ENCODE measurements at places on chromosomes 7 and 10. TPM values are rescaled to one million over a fixed set of nuclear protein-coding genes. Genes with fewer than 3 reads are reported as not detected.
A peak's percentile ranks its signal among the peaks of the same experiment; 100 is the strongest.

DNA sequence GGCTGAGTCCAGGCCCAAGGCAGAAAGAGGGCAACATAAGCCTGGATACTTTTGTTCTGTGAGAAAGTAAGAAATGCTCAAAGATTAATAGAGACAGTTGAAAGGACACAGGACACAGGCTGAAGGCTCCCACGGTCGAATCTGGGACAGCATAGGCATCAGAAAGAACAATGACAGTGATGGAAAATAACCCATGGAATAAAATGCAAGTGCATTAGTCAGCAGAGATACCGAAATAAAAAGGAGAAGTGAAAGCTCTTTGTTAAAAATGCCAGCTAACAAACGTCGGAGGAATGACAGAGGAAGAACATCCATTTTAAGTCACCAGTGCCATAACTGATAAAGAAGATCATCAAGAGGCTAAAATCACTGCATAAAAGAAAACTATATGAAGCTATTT lies 19.6 kb upstream of the AGAP5 start:
- DNase-seq, result no peak

DNA sequence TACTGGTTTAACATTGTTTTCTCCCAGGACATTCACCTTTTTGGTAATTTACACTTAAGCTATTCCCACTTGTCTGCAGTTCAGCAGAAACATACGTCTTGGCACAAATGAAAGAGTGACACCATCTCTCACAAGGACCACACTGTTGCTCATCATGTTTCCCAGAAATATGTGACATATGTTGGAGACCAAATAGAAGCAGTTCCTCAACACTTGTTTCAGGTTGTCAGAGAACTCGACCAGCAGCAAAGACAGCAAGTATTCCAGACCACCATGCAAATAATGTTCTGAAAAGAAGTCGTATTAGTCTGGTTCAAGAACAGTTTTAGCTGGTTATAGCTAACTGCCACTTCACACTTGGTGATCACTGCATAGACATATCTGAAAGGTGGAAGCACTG lies 81.3 kb upstream of the KLF6 start:
- DNase-seq, result no peak

DNA sequence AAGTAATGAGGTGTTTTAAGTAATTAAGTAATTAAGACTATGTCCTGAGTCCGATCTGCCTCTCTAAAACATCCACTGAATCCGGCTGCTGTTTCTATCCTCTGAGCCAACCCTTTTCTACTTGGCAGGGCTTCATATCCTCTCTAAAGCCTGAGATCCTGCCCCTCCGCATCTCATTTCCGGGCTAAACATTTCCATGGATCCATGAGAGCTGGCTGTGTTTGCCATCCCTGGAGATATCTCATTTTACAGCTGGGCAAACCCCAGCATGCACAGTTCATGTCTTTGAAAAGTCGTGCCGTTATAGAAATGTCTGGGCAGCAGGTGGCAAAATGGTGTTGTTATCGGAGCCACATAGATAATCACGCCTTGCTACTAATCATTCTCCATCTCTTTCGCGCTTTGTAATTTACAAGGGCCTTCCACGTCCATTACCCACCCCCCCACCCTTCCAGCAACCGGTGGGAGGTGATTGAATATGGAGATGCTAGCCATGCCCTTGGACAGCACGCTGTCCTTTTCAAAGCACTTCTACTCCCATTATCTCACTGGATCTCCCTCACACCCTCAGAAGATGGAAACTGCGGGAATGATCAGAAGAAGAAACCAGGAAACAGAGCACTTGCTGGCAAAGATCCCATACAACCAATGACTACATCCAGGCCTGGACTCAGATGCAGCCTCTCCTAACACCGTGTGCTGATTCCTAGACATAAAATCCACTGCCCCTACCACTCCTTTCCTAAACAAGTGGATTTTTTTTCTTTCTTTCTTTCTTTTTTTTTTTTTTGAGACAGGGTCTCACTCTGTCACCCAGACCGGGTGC lies 1189.2 kb downstream of the TYW1 start:
- DNase-seq, result no peak

DNA sequence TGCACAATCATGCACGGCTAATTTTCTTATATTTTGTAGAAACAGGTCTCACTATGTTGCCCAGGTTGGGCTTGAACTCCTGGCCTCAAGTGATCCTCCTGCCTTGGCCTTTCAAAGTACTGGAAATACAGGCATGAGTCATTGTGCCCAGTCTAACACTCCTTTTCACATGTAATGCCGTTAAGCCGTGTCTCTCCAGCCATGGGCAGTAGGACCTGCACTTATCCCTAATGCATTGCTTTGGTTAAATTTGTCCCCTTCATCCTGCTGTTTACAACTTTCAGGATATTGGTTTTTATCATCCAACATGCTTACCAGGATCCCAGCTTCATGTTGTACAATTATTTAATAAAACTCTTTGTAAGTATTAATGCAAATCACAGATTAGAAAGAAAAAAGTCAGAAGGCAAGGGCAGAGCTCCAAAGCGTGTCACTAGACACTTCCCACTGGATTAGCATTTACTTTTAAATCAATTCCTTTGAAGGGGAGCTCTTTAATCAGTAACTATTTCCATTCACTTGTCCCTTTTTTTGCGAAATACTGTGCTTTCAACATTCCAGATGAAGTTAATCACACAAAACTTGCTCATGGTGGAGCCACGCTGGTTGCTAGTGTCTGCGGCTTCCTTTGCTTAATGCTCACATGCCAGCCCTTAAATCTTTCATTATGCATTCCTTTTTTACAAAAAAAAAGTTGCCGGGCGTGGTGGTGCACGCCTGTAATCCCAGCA lies 256.0 kb upstream of the AUTS2 start:
- no peak for DNase-seq

- DNase-seq, result no peak
These were observed 1.9 kb downstream of the ZYX start for GRCh38 chr7:143382791-143383641.

DNA sequence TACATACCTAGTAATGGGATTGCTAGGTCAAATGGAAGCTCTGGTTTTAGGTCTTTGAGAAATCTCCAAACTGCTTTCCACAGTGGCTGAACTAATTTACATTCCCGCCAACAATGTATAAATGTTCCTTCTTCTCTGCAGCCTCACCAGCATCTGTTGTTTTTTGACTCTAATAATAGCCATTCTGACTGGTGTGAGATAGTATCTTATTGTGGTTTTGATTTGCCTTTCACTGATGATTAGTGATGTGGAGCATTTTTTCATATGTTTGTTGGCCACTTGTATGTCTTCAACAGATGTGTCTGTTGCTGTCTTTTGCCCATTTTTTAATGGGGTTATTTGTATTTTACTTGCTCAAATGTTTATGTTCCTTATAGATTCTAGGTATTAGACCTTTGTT lies 675.5 kb downstream of the SUGCT start:
- no peak for DNase-seq

DNA sequence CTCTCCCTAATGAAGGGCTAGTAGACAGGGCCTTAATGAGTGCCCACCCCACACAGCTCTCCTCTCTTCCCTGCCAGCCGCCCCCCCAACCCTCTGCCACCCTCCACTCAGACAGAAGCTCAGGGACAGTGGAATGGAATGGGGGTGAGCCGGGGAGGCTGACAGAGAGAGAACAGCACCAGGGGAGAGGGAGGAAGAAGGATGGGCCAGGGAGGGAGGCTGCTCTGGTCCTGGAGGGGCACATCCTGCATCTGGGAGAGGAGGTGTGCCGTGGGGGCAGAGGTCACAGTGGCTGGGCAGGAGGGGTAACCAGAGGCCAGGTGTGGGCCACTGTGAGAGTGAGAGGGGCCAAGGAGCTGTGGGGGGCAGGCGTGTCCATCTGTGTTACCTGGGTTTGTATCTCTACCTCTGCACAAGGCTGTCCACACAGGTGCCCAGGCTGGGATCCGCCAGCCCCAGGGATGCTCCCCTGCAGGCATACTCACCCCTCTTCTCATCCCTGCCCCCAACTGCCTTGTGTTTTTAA lies 2.4 kb downstream of the NYAP1 start:
- DNase-seq, result no peak

DNA sequence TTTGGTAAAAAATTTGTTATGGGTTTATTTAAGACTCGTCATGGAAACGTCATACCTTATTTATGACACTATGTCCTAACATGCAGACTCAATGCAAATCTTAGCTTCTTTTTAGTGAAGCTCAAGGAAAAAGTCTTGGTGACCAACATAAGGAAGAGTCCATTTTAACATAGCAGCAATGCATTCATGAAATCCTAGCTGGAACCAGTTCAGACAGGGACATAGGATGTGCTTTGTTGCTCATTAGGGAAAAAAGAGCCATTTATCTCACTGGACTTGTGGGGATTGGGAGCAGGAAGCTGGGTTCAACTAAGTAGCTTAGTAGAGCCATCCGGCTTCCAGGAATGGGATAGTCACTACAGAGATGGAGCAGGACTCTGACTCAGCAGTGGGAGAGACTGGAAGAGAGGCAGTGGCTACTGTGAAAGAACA lies 100.7 kb upstream of the DKK1 start:
- peak; percentile 15 for DNase-seq

Gene BAMBI
- 38.3 TPM for total RNA-seq

Gene WNT8B
- total RNA-seq, result not detected
